ENCODE measurements at places on chromosomes 6 and 20.

GRCh38 chr6:62980724-62981123, 230.5 kb upstream of the FKBP1C start:
- no peaks in the 10 kb centered on the region for H3K4me1 ChIP-seq
- H3K36me3 ChIP-seq, result no peaks in the 10 kb centered on the region
- no peak overlapping the region for H3K4me3 ChIP-seq
- no peak overlapping the region for H3K27ac ChIP-seq
- DNase-seq, result no peak

- H3K36me3 ChIP-seq, result no peaks in the 10 kb centered on the region
- H3K27me3 ChIP-seq, result no peaks in the 10 kb centered on the region
- no peak overlapping the region for H3K27ac ChIP-seq
- peaks cover 22% of the 10 kb centered on the region for H3K4me1 ChIP-seq
Observed at GRCh38 chr6:37016995-37017394, 11.5 kb downstream of the FGD2 start.

- DNase-seq, result peak; percentile 93
- H3K4me1 ChIP-seq, result peaks cover 49% of the 10 kb centered on the region
- no peaks in the 10 kb centered on the region for H3K36me3 ChIP-seq
- H3K27me3 ChIP-seq, result no peaks in the 10 kb centered on the region
- peak overlapping the region; percentile 93 for H3K27ac ChIP-seq
Observed at GRCh38 chr20:53828682-53829254, 235.1 kb upstream of the ZNF217 start.

GRCh38 chr20:10557685-10558084, 116.1 kb downstream of the JAG1 start:
- peaks cover 77% of the 10 kb centered on the region for H3K4me1 ChIP-seq
- DNase-seq, result no peak
- H3K36me3 ChIP-seq, result 0 out of 2 replicates have a peak, but pooled peaks cover 4% of the 10 kb centered on the region

DNA sequence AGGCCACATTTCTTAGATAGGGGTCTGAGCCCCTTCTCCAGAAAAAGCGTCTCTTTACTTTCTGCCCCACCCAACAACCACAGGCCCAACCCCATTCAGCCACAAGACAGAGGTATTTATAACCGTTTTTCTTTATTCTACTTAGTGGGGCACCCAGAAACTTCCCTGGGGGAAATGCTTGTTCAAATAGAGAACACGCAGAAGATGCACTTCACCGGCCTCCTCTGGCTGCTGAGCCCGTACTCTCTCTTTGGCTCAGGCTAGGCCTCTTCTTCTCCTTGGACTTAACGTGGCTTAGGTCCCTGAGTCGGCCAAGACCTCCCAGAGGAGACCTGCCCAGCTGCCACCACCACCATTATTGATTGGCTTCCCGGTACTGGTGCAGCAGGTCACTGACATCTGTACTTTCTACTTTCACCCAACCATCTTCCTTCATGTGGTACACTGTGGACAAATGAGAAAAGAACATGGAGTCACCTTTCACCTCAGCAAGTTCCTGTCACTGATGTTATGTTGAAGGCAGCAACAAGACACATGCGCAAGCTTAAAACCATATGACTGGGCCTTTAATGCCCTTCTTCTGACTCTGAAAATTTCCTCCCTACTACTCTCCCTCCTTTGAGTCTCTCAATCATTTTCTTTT, 2.2 kb upstream of the TAP2 start:
- no peak for DNase-seq
- no peak overlapping the region for H3K27ac ChIP-seq
- H3K27me3 ChIP-seq, result no peaks in the 10 kb centered on the region
- peaks cover 25% of the 10 kb centered on the region for H3K4me1 ChIP-seq
- H3K36me3 ChIP-seq, result no peaks in the 10 kb centered on the region
- H3K4me3 ChIP-seq, result no peak overlapping the region

- H3K4me3 ChIP-seq, result no peak overlapping the region
- H3K27ac ChIP-seq, result no peak overlapping the region
- peaks cover 12% of the 10 kb centered on the region for H3K27me3 ChIP-seq
- no peak for DNase-seq
- H3K4me1 ChIP-seq, result peaks cover 7% of the 10 kb centered on the region
- H3K36me3 ChIP-seq, result no peaks in the 10 kb centered on the region
Observed at GRCh38 chr20:19501476-19502115, 256.5 kb upstream of the RIN2 start.

GRCh38 chr6:95648636-95649035, 71.3 kb downstream of the MANEA start:
- no peak for DNase-seq
- H3K27ac ChIP-seq, result no peak overlapping the region
- H3K4me1 ChIP-seq, result no peaks in the 10 kb centered on the region
- H3K36me3 ChIP-seq, result no peaks in the 10 kb centered on the region
- H3K4me3 ChIP-seq, result no peak overlapping the region

GRCh38 chr20:4153251-4153650, 137.9 kb upstream of the RNF24 start:
- peak; percentile 70 for DNase-seq
- H3K4me1 ChIP-seq, result peaks cover 39% of the 10 kb centered on the region
- H3K36me3 ChIP-seq, result 0 out of 2 replicates have a peak, but pooled peaks cover 5% of the 10 kb centered on the region
- H3K4me3 ChIP-seq, result no peak overlapping the region
- H3K27ac ChIP-seq, result peak overlapping the region; percentile 20

DNA sequence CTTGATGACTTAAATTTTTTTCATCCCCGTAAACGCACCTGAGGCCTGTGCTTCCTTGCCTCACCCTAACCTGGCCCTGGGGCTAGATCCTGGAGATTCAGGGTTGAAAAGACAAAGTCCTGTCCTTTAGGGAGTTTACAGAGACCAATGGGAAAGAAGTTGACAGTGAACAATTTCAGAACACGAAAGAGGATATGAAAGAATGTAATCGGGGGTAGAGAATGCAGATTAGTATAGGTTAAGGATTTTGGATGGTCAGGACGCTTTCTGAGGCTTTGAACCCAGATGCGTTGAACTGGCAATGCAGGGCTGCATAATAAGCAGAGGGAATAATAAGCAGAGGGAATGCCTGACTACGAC, 1.7 kb upstream of the FBXO5 start:
- peak overlapping the region; percentile 97 for H3K27ac ChIP-seq

DNA sequence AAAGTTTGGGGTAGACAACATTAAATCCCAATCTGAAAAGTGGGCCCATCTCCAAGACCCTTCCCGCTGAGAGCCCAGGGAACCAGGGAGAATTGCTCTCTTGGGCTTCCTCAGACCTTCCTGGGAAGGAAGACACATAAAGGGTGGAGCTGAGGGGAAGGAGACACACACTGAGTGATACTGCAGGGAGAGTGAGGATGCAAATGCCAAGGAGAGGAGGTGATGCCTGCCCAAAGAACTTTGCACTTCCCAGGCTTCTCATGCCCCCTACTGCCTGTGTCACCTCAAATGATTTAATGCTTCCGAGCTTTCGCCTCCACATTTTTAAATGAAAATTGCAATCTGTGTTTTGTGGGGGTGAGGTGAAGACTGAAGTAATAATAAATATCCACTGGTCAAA, 7.5 kb upstream of the BTN2A1 start:
- no peaks in the 10 kb centered on the region for H3K27me3 ChIP-seq
- no peak overlapping the region for H3K27ac ChIP-seq
- DNase-seq, result no peak
- no peak overlapping the region for H3K4me3 ChIP-seq
- H3K36me3 ChIP-seq, result no peaks in the 10 kb centered on the region
- H3K4me1 ChIP-seq, result no peaks in the 10 kb centered on the region

DNA sequence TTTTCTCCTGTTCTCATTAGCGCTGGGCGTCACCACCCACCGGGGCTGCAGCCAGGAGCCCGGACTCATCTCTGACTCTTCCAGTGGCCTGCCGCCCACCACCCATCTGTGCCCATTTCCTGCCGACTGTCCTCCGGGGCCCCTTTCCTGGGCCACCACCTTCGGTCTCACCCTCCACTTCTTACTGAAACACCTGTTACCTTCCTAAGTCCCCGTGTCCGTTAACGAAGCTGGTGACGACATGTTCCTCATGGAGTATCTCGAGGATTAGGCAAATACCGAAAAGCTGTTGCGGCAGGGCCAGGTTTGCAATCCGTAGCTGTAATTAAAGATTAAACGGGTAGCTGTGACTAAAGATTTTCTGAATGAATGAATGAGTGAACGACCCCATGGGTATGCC, 80.2 kb downstream of the SRC start:
- H3K27ac ChIP-seq, result no peak overlapping the region
- H3K4me1 ChIP-seq, result no peaks in the 10 kb centered on the region
- H3K36me3 ChIP-seq, result no peaks in the 10 kb centered on the region
- no peak overlapping the region for H3K4me3 ChIP-seq
- peaks cover 59% of the 10 kb centered on the region for H3K27me3 ChIP-seq
